Stomach (tissue), 19 donors: ENCODE measurements at places on chromosomes 4 and X. TPM values are rescaled to one million over a fixed set of nuclear protein-coding genes. Genes with fewer than 3 reads are reported as not detected.

DNA sequence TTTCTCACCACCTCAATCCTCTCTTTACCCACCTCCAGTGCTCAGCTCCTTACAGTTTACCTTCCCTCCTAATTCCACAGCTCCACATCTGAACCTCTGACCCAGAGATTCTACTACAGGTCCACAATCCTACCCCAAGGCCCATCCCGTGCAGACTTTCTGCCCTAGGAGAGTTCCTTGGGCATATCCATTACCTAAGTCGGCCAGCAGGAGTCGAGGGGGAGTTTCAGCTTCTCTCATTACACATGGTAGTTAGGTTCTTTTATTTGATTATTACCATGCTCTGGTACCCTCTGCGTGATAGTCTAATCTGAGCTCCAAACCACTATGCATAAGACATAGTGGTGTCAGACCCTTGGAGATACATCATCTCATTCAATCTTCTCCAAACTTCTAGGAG lies 117.9 kb downstream of the SH3RF1 start:
- no peak for DNase-seq

GRCh38 chrX:42975906-42976305 lies 197.9 kb upstream of the PPP1R2C start:
- no peak for DNase-seq

DNA sequence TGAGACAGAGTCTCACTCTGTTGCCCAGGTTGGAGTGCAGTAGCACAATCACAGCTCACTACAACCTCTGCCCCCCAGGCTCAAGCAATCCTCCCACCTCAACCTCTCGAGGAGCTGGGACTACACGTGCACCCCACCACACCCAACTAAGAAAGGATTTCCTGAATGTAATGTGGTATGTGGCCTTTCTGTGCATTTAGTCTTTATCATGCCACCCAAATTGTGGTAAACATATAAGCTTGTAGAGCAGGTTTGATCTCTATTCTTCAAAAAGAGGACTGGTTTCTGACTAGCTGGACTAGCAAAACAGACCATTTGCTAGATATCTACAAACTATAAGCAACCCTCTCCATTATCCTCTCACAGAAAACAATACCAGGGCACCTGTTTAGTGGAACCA lies 33.6 kb downstream of the ELOVL6 start:
- DNase-seq = peak; percentile 51

- DNase-seq = no peak
Measured at GRCh38 chr4:11480683-11481082, 52.0 kb upstream of the HS3ST1 start.

- no peak for DNase-seq
Measured at GRCh38 chr4:172348426-172348825, 535.2 kb downstream of the GALNTL6 start.

- DNase-seq = peak; percentile 84
Measured at GRCh38 chr4:2837904-2838496, 5.6 kb upstream of the ADD1 start.

LYAR gene
- 8.9 TPM for total RNA-seq

DNA sequence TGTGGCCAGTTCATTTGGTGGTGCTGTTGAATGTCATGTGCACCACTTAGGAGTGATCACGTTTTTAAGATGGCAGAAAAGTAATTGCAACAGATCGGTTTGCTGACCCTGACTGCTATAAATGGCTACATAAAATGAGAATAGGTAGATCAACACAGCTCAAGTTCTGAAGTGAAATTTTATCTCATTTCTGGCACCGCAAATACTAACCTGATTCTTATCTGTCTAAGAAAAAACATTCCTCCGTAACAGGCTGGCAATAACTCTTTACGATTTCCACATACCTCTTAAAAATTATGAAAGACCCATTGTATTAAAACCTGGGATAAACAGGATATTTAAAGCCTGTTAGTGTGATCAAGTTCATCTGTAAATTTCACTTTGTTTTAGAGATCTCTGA lies 387.5 kb downstream of the PDGFC start:
- DNase-seq = no peak

DNA sequence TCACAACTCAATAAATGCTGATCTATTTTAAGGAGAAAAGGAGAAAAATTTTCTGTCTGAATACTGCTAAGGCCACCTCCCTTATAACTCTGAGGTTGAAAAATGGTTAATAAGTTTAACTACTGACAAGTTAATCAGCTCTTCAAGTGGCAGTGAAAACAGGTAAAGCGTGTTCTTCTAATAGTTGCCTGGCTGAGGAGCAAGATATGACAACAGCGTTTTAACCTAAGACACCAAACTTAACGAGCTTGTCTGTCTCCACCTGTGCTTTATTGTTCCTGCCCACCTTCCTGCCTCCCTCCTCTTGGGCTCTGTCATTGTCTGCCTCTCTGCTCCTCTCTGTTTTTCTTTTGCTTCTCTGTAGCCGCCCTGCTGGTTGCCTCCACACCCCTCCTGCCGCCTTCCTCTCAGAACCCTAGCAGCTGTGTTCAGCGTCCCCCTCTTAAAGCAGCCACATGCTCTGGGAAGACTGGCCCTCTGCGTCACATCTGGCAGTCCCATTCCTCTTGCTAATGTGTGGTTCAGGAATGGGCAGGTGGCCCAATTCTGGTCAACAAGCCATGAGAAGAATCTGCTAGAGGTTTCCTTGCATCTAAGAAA lies 4.3 kb upstream of the TSPAN5 start:
- peak; percentile 73 for DNase-seq

PAK3 gene
- total RNA-seq = 7.7 TPM

DNA sequence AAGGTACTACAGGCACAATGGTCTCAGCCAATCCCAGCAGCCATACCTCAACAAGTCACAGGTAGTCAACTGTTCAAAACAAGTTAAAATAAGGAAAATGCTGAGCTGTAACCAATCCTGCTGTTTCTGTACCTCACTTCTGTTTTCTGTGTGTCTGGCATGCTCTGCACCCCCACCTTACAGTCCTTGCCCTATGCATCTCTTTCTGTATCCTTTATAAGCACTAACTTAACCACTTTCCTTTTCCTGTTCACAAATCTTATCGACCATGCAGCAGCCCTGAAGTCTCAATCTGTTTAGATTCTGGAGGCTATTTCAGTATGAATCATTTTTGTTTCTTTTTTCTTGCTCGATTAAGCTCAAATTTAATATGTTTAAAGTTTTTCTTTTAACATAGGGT lies 12.5 kb upstream of the FAM13A start:
- DNase-seq = no peak
